ENCODE measurements at places on chromosomes 12 and 14. TPM values are rescaled to one million over a fixed set of nuclear protein-coding genes. Genes with fewer than 3 reads are reported as not detected.
A peak's percentile ranks its signal among the peaks of the same experiment; 100 is the strongest.

- H3K4me3 ChIP-seq: no peak overlapping the region
- H3K27ac ChIP-seq: no peak overlapping the region
- no peaks in the 10 kb centered on the region for H3K4me1 ChIP-seq
- H3K36me3 ChIP-seq: no peaks in the 10 kb centered on the region
- no peaks in the 10 kb centered on the region for H3K27me3 ChIP-seq
Observed at GRCh38 chr14:83712418-83713129, 1817.4 kb upstream of the FLRT2 start.

DNA sequence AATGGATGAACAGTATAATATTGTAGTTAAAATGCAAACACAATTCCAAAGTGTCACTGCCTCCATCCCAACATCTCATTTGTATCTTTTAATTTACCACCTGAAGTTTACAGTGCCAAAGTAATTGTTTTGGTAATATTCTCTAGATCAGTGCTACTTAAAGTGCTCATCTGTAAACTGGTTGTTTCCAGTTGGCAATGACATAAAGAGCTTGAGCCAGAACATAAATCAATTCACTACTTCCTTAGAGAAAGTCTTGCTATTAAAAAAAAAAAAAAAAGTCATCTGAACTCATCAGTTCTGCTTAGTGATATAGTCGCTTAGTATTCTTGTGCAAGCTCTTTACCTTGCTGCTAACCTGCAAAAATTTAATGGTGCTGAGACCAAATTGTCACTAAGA, 16.4 kb downstream of the PLCZ1 start:
- no peak overlapping the region for H3K27ac ChIP-seq
- no peak for DNase-seq
- H3K4me3 ChIP-seq: no peak overlapping the region
- H3K36me3 ChIP-seq: no peaks in the 10 kb centered on the region
- no peaks in the 10 kb centered on the region for H3K4me1 ChIP-seq

- no peak overlapping the region for H3K4me3 ChIP-seq
- no peak for DNase-seq
- no peaks in the 10 kb centered on the region for H3K27me3 ChIP-seq
- peaks cover 4% of the 10 kb centered on the region for H3K4me1 ChIP-seq
- H3K36me3 ChIP-seq: peaks cover 48% of the 10 kb centered on the region
- no peak overlapping the region for H3K27ac ChIP-seq
Observed at GRCh38 chr12:62533087-62533754, 66.6 kb downstream of the MON2 start.

DNA sequence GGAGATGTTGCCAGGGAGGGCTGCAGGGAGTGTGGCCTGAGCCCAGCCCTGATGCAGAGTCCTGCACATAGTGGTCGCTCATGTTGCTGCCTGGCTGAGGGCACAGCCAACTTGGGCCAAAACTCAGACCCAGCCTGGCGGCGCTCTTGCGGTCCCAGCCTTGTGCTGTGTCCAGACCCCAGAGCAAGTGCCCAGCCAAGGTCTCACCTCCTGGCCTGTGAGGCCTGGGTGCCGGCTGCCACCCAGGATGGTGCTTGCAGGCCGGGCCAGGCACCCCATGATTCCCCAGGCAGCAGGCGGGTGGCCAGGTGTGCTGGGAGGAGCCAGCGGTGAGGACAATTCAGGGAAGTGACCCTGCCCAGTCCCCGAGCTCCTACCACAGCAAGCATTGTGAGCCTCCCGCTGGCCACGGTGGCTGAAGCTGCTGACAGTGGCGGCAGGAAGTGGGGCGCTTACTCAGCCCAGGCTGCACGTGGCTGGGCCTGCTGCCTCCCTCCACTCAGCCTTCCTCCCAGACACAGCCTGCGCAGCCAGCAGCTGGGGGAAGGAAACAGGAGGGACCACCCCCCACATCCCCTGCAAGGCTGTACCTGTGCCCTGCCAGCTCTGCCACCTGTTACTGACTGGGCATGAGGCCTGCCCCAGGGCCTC, 17.7 kb upstream of the PGF start:
- no peak for DNase-seq
- no peak overlapping the region for H3K27ac ChIP-seq
- H3K4me3 ChIP-seq: no peak overlapping the region
- peaks cover 3% of the 10 kb centered on the region for H3K27me3 ChIP-seq
- H3K4me1 ChIP-seq: no peaks in the 10 kb centered on the region
- no peaks in the 10 kb centered on the region for H3K36me3 ChIP-seq

- H3K4me1 ChIP-seq: peaks cover 8% of the 10 kb centered on the region
- DNase-seq: no peak
- no peaks in the 10 kb centered on the region for H3K27me3 ChIP-seq
- H3K4me3 ChIP-seq: no peak overlapping the region
Observed at GRCh38 chr12:128928361-128928760, 75.1 kb downstream of the GLT1D1 start.

DNA sequence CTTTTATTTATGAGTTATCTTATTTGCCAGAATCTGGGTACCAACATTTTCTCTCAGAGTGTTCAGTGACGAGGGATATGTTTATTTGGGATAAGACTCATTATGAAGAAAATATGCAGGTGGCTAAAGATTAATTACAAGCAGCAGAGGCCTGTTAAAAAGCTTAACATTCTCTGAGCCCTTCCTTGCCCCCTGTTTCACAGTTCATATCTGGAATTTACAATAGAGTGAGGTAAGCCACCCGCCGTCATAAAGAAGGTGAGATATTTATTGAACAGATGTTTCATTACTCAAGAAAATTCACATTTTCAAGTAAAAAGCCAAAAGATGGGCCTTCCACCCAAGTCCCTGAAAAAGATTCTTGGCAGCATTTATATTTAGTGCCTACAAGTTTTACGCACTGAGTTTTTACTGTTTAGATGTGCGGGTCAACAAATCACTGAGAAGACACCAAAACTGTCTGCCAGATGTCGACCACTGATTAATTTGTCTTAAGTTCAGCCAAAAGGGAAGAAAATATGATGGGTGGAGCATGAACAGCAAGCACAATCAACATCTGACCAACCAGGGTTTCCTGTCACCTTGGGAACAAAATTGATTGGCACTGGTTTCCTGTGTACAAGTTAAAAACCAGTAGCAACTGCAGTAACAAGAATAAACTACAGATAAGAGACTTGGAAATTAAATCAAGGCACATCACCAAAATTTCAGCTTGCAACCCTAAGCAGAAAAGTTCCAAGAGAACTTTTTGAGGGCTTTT, 85.5 kb upstream of the PTPRB start:
- peaks cover 3% of the 10 kb centered on the region for H3K4me1 ChIP-seq
- H3K4me3 ChIP-seq: no peak overlapping the region
- H3K27me3 ChIP-seq: peaks cover 8% of the 10 kb centered on the region
- H3K36me3 ChIP-seq: no peaks in the 10 kb centered on the region

GRCh38 chr14:45906257-45906656, 653.3 kb upstream of the MIS18BP1 start:
- no peaks in the 10 kb centered on the region for H3K27me3 ChIP-seq
- no peaks in the 10 kb centered on the region for H3K36me3 ChIP-seq
- no peak overlapping the region for H3K27ac ChIP-seq
- H3K4me3 ChIP-seq: no peak overlapping the region

Gene SPTB
- 0.05 TPM for total RNA-seq

Gene PRR4
- 1.6 TPM for total RNA-seq

GRCh38 chr12:75699728-75700496, 188.5 kb upstream of the KRR1 start:
- no peak for DNase-seq
- no peaks in the 10 kb centered on the region for H3K36me3 ChIP-seq
- no peak overlapping the region for H3K4me3 ChIP-seq
- H3K27me3 ChIP-seq: peaks cover 16% of the 10 kb centered on the region

DNA sequence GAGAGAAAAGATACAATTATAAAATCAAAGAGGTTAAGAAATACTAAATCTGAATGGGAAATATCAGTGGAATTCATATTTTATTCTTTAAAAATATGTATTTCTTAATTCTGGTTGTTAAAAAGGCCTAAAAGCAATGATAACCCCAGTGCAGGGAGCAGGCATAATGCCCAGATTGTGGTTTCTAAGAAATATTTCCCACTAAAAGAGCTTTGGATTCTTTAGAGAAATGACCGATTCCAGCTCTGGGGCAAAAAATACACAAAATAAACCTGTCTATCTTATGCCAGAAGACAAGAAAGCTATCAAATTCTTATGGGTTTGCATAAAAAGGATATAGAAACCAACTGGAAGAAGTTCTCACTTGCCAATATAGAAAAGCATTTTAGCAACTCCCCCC, 71.6 kb downstream of the PDE6H start:
- peaks cover 1% of the 10 kb centered on the region for H3K4me1 ChIP-seq
- H3K4me3 ChIP-seq: no peak overlapping the region
- DNase-seq: no peak
- H3K27ac ChIP-seq: no peak overlapping the region

DNA sequence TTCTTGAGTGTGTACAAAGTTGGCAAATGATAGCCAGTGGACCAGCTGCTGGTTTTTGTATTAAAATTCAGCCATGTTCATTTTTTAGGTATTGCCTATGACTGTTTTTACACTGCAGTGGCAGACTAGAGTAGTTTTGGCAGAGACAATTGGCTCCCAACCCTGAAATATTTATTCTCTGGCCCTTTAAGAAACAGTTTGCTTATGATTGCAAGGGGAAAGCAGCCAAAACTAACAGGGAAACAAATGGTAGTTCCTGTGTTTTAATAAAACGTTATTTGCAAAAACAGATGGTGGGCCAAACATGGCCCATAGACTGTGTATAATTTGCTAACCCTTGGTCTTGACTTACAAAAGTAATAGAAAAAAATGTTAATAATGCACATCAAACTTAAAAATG, 110.2 kb downstream of the ALX1 start:
- no peaks in the 10 kb centered on the region for H3K36me3 ChIP-seq
- H3K4me3 ChIP-seq: no peak overlapping the region
- H3K4me1 ChIP-seq: no peaks in the 10 kb centered on the region

- H3K27ac ChIP-seq: peak overlapping the region; percentile 9
- DNase-seq: no peak
- H3K36me3 ChIP-seq: peaks cover 44% of the 10 kb centered on the region
- peaks cover 66% of the 10 kb centered on the region for H3K4me1 ChIP-seq
- H3K4me3 ChIP-seq: no peak overlapping the region
Observed at GRCh38 chr12:69243099-69244084, 4.0 kb downstream of the CPSF6 start.

Gene OR6C4
- not detected for total RNA-seq

DNA sequence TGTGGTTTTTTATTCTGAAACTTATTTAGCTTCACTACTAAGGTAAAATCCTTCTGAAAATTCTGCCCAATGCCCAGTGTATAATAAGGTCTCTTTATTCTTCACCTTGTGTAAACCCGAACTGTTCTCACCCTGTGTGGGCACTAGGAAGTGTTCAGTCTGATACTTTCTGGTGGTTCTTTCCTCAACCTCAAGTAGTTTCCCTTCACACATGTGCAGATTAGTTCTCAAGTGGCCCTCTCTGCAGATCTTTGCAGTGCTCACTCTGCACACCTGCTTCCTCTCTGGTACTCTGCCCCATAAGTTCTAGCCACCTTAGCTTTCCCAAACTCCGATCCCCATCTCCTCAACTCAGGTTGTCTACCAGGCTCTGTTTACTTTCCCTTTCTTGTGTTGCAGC, 61.6 kb downstream of the RAD51B start:
- H3K27me3 ChIP-seq: no peaks in the 10 kb centered on the region
- no peak overlapping the region for H3K27ac ChIP-seq
- peaks cover 16% of the 10 kb centered on the region for H3K4me1 ChIP-seq
- H3K4me3 ChIP-seq: no peak overlapping the region

DNA sequence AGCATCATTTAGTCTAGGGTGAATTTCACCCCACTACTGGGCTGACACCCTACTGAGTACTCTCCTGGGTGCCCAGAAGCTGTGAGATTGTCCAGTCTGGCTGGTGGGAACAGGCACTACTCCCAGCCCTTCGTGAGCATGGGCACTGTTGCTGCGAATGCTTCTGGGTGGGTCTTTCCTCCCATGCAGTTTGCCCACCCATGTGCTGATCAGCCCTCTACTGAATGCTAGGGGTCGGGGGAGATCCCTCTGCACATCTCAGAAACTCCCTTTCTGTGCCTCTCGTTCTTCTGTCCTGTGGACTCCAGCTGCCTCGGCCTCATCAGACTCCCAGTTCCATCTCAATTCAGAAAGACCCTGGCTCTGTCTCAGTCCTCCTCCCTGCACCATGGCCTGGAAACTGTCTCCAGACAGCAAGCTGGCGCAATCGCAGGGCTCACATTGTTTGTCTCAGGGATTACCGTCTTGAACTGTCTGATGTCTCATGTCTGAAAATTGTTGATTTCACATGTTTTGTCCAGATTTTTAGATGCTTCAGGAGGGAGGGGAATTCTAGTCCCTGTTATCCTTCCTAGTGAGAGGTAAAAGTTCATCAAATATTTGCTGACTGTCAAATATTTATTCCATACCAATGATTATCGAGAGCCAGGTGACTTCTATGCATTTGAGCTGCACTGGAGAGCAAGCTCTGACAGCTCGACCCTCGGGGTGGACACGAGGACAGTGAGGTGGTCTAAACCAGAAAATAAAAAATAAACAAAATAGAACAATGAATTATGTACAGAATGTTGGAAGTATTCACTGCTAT, 316.6 kb upstream of the RTL1 start:
- H3K36me3 ChIP-seq: no peaks in the 10 kb centered on the region
- no peak overlapping the region for H3K4me3 ChIP-seq
- DNase-seq: no peak
- no peak overlapping the region for H3K27ac ChIP-seq

DNA sequence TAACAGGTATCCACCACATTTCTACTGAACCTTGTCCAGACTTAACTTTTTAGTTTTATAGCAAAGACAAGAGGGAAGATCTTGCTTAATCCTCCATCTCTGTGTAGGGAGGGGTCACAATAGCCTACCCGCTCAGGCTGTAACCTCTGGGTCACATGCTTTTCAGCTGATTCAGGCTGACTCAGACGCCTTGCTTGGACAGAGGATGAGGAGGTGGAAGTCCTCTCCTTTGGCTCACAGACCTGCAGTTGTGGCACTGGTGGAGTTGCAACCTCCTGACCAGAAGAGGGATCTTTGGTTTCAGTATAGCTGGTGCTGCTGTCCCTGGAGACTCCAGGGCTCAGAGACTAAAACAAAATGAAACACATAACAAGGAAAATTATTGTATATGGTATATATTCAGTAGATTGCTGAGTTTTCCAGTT, 16.2 kb downstream of the ACIN1 start:
- no peak overlapping the region for H3K4me3 ChIP-seq
- H3K4me1 ChIP-seq: peaks cover 3% of the 10 kb centered on the region
- peaks cover 72% of the 10 kb centered on the region for H3K36me3 ChIP-seq
- no peaks in the 10 kb centered on the region for H3K27me3 ChIP-seq
- H3K27ac ChIP-seq: no peak overlapping the region
- DNase-seq: no peak

GRCh38 chr12:130746546-130746945, 30.4 kb upstream of the RIMBP2 start:
- H3K27ac ChIP-seq: no peak overlapping the region
- H3K27me3 ChIP-seq: peaks cover 7% of the 10 kb centered on the region
- DNase-seq: no peak
- peaks cover 1% of the 10 kb centered on the region for H3K4me1 ChIP-seq

Gene OLR1
- not detected for total RNA-seq

DNA sequence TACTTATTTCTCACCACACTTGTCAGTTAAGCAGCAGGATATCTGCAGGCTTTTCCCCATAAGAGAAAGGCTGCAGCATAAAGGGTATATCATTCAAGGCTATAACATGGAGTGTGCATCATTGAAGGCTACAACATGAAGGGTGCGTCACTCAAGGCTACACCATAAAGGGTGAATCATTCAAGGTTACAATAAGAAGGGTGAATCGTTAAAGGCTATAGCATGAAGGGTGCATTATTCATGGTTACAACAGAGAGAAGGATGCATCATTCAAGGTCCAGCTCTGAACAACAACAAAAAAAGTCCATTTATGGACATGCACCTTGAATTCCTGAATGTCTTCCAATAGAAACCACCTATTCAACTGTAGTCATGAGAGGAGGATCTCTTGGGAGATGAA, 32.8 kb upstream of the LUM start:
- H3K27ac ChIP-seq: no peak overlapping the region
- no peaks in the 10 kb centered on the region for H3K27me3 ChIP-seq
- no peaks in the 10 kb centered on the region for H3K4me1 ChIP-seq
- H3K36me3 ChIP-seq: no peaks in the 10 kb centered on the region
- DNase-seq: no peak

Measured in activated T-helper 2 cell treated with anti-CD3 and anti-CD28 coated beads, Interferon-gamma antibody, Interleukin-2, Interleukin-4, amounts not matched to agents 10 μg/mL and 5 μg/mL and 100 μg/mL, durations not matched to agents 14 hours and 24 hours and 36 hours (primary cell).